ENCODE measurements at places on chromosomes 1 and 21.

DNA sequence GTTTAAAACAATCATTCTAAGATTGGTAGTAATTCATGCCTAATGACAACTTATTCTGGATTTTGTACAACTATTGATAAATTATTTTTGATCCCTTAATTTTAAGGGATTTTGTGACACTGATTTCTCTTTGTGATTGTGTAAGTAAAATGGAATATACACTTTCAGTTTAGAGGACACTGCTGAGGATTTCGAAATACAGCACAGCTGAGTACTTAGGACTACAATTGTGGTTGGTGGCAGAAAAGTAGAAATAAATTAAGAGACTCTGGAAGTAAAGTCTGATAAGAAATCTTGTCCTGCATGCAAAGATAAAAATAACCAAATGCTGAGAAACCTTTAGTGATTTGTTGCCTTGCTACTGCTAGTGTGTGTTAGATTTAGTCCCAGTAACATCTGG is 40.0 kb downstream of the TYW3 start:
- no peaks in the 10 kb centered on the region for H3K4me1 ChIP-seq
- no peak for DNase-seq
- no peaks in the 10 kb centered on the region for H3K36me3 ChIP-seq
- H3K27ac ChIP-seq, result no peak overlapping the region
- no peaks in the 10 kb centered on the region for H3K27me3 ChIP-seq
- H3K4me3 ChIP-seq, result no peak overlapping the region

DNA sequence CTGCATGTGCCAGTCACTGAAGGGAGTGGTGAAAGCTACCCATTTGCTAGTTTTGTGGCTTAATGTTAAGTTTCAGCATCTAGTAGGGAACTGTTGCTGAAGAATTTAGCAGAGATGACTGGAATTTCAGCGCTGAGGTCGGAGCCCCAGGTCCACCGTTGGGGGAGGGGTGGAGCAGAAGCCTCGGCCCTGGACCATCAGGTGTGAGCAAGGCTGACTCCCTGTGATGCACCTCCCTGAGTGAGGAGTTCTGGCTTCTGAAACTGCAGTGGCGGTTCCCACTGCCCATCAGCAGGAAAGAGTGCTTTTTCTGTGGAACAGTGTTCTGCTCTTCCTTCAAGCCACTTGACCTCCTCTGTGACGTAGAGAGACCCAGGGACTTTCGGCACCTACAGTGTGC is 1.3 kb downstream of the NOS1AP start:
- no peaks in the 10 kb centered on the region for H3K4me1 ChIP-seq
- no peaks in the 10 kb centered on the region for H3K36me3 ChIP-seq
- no peaks in the 10 kb centered on the region for H3K27me3 ChIP-seq
- H3K27ac ChIP-seq, result peak overlapping the region; percentile 78
- DNase-seq, result peak; percentile 18

DNA sequence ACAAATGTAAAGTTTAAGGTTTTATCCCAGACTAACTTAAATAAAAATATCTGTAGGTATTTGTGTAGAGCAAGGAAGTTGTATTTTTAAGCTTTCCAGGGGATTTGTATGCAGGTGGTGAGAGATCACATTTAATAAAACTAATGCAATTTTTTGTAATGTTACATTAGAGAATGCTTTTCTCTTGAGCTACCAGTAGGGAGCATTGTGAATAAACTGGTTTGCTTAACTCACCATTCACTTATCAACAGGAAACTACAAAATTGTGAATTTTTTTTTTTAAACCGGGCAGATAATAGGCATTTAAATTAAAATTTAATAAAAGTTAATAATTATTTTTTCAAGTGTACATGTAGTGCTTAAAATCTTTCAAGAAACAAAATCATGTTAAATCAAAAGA is 78.6 kb downstream of the IVNS1ABP start:
- H3K27ac ChIP-seq, result no peak overlapping the region
- no peaks in the 10 kb centered on the region for H3K27me3 ChIP-seq
- no peaks in the 10 kb centered on the region for H3K4me1 ChIP-seq

GRCh38 chr1:32361308-32361673 is 994 bp downstream of the FAM229A start:
- H3K27me3 ChIP-seq, result no peaks in the 10 kb centered on the region
- H3K36me3 ChIP-seq, result no peaks in the 10 kb centered on the region
- H3K27ac ChIP-seq, result peak overlapping the region; percentile 81
- DNase-seq, result no peak

- peaks cover 2% of the 10 kb centered on the region for H3K4me1 ChIP-seq
- DNase-seq, result no peak
- H3K4me3 ChIP-seq, result no peak overlapping the region
Observed at GRCh38 chr1:205249651-205250050, 21.9 kb downstream of the TMCC2 start.
